Activated CD4-positive, alpha-beta T cell treated with anti-CD3 and anti-CD28 coated beads for 48 hours (primary cell): ENCODE measurements at places on chromosomes 1 and 21.

GRCh38 chr21:34737115-34737514 is 68.3 kb downstream of the CLIC6 start:
- DNase-seq: no peak

- no peak for DNase-seq
Measured at GRCh38 chr1:178941849-178942248, 71.0 kb upstream of the ANGPTL1 start.

- DNase-seq: no peak
Measured at GRCh38 chr1:109716121-109716520, 4.1 kb downstream of the GSTM5 start.

- DNase-seq: no peak
Measured at GRCh38 chr1:69861641-69862040, 293.9 kb downstream of the LRRC7 start.

DNA sequence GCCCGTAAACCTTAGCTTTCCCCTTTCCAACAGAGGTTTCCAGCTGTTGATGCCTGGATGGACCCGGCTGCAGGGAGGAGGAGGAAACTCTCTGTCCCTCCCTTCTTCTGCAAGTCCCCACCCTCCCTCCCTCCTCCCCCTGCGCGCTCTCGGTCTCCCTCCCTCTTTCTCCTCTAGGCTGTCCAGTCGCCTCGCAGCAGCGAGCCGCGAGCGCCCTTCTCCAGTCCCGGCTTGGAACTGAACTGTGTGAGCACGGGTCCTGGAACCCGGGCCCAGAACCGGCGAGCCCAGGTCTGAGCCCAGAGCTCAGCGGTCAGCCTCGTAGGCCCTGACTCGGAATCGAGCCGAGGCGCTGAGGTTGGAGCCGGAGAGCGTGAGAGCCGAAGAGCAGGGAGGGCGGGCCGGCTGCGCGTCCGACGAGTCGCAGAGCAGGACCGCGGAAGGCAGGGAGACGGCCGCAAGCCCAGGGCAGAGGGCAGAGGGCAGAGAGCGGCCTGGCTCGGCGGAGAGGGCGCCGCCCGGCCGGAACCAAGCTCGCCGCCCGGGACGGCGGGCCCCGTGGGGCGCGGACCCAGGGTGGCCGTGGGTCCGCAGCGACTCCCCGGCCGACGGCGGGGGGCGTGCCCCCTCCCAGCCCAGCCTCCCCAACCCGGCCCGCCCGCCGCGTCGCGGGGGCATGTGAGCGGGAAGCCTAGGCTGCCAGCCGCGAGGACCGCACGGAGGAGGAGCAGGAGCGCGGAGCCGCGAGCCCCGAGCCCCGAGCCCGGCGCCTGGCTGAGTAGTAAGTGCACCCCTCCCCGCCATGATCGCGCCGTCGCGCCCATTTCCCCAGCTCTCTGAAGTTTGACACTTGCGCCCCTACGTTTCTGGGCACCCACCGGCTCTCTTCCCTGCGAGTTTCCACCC is at the start of gene SOX13:
Gene SOX13, plus strand, starts transcription at position 185 of the 906 bp plus-strand sequence. CDS start 39,801 bp downstream, outside the sequence.
- DNase-seq: peak; percentile 29
